Stimulated activated CD4-positive, alpha-beta T cell treated with anti-CD3 and anti-CD28 coated beads, Interleukin-15, amount 100 ng/mL, for 48 hours (primary cell): ENCODE measurements at places on chromosomes 1 and 21.

DNA sequence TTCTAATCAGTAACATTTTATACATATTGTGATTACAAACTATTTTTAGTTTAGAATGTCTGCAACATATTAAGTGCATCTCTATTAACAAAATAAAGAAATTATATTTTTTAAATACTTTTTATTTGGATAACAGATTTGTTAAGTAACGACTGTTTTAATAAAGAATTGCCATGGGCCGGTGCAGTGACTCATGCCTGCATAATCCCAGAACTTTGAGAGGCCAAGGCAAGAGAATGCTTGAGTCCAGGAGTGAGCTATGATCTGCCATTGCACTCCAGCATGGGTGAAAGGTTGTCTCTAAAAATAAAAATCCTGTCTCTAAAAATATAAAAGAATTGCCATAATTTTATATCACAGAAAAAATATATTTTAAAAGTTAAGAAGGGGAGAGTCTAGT lies 4.1 kb downstream of the LRRIQ3 start:
- DNase-seq = no peak

DNA sequence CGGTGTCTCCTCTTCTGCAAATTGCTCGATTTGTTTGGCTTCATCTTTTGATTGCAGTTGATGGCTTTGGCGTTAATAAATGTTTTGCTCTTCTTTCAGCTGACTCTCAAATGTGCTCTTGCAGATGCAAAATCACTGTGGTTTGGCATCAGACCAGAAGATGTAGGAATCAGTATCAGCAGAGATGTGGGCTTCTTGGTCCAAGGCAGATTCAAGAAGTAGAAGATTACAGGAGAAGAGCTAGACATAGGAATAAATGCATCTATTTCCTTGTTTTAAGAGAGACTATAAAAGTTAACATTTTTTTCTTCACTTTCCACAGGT lies 59.8 kb upstream of the BACH1 start:
- no peak for DNase-seq

GRCh38 chr1:38046884-38047602 lies 450 bp upstream of the POU3F1 start:
- peak; percentile 71 for DNase-seq

DNA sequence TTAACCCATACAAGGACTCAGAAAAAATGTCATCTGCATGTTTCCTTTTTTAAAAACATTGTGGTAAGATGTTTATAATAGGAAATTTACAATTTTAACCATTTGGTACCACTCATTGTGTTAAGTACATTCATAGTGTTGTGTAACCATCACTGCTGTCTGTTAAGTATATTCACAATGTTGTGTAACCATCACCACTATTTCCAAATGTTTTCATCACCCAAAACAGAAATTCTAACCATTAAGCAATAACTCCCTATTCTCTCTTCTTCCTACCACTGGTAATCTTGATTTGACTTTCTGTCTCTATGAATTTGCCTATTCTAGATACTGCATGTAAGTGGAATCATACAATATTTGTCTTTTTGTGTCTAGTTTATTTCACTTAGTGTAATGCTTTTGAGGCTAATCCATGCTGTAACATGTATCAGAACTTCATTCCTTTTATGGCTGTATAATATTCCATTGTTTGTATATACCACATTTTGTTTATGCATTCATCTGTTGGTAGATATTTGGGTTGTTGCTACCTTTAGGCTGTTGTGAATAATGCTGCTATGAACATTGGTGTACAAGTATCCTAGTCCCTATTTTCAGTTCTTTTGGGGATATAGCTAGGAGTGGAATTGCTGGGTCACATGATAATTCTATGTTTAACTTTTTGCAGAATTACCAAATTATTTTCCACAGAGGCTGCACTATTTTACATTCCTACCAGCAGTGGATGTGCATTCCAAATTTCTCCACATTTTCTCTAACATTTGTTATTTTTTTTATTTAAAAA lies 14.1 kb downstream of the HIPK1 start:
- DNase-seq = no peak

DNA sequence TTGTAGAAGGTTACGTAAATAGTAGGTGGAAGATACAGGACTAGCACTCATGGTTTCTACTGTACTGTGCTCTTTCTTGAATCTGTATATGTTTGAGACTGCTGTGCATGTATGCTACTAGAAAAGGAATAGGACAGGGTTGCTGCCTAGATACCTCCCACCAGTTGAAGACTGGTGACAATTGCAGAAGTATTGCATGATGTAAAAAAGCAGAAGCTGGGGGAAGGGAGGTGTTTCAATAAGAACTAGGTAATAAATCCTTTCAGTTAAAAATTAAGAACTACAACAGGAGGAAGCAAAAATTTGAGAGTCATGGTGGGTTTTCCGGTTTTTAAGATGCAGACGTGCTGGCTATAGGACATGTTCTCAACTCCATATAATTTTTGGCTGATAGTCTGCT lies 88.1 kb downstream of the CCDC30 start:
- no peak for DNase-seq

DNA sequence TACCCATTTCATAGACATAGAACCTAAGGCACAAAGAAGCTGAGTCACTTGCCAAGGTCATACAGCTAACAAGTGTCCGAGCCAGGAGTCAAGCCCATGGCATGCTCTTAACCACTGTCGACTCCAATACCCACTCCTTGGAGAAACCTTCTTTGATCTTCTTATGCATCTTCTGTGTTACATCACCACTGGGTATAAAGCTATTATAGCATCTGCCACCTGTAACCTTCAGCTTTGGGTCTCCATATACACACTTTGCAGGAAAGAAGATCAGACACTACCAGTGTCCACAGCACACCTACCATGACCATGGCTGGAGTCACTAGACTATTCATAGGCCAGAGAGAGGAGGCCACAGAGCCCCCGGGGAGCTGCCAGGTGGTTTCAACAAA lies 29.1 kb downstream of the GPA33 start:
- no peak for DNase-seq

DNA sequence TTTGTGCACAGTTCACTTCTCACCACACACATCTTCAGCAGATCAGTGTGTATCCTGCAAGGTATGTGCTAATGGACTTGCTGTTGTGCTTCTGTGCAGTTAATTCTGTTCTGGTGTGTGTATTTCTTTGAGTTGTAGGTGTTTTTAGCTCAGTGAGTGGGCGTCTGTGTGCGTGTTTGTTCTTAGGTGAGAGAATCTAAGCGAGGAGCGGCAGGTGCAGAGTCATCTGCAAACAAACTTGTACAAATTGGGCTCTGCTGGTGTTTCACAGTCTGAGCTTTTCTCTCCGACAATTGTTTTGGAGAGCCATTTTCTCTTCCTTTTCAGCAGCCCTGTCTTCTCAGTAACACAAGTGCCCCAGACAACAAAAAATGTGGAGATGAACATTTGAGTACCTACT lies 43.6 kb downstream of the ACP6 start:
- DNase-seq = no peak

GRCh38 chr1:107514841-107515240 lies 374.0 kb downstream of the NTNG1 start:
- DNase-seq = no peak

DNA sequence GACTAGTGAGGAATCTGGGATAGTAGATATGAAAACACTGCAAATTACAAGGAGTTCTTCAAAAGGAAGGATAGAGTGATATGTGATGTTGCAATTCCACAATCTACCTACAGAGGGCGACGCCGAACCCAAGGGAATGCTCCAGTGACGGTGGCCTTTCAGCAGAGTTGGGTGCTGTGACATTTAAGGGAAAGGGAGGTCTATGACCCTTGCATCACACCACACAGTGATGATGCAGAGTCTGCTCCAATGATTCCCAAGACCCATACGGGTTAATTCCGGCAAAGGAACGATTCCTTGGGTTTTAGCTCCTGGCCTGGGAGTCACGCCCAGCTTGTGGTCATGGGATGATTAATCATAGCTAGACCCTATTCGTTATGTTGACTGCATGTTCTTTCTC lies 123.0 kb upstream of the IGSF21 start:
- no peak for DNase-seq

- no peak for DNase-seq
Observed at GRCh38 chr1:63868268-63868781, 94.5 kb downstream of the ROR1 start.

DNA sequence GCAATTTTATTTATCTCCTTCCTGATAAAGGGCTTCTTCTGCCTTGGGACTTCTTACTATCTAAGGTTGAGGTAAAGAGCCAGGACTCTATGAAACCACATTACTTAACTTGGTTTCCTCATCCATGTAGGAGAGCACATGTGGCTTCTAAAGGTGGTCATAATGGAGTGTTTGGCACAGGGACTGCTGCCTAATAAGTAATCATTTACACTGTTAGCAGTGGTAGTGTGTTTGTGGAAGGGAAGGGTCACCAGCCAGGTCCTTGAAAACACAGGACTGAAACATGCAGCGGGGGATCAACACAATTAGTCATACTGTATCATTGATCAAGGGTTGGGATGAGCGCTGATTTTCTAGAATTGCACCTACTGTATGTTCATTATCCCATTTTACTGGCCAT lies 59.6 kb downstream of the UCK2 start:
- DNase-seq = no peak

DNA sequence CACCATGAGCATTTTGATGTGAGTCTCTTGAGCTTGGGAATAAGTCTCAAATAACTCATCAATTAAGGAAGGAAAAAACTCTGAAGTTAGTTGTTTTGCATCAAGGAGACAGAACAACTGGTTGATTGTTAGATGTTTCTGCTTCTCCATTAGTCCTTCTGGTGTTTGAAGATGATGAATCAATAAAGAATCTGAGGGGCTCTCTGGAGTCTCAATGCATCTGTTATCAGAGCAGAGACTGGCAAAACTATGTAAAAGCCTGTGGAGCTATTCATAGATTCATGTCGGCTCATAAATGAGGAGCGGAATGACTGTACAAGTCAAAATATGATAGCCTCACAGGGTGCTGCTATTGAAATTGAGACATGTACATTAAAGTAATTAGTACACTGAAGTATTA lies 73.3 kb upstream of the ZC3H11B start:
- DNase-seq = no peak

DNA sequence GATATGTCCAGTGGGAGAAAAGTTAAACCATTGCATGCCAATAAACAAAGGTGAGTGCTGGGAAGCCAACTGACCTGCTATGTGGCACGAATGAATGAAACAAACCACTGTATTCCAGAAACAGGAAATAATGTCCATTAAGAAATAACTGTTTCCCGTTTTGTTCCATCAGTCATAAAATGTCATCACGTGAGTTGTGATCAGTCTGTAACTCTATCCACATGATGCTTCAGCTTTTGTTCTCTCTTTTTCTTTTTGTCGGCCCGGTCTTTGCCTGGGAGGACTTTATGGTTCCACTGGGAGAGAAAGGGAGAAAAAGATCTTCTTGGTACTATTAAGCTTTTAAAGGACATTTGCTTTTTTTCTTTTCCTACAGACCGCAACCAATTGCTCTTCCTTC lies 179.9 kb downstream of the TGFB2 start:
- no peak for DNase-seq

DNA sequence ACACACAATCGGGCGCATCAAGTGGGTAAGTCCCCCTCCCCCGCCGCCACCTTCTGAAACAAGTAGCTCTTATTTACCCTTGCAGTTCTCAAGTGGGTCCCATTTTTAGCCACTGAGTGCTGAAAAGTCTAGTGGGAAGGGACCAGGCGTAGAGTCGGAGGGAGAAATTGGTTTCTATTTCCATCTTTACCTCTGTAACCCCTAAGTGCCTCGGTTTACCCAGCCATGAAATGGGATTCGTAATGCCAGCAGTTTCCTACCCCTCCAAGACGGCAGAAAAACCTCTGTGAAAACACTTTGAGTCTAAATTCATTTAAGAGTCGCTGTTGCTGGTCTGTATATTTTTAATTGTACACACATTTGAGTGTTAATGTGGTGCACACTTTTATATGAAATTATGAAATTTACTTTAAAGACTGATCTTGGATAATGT lies 928 bp downstream of the TLCD4 start:
- no peak for DNase-seq

DNA sequence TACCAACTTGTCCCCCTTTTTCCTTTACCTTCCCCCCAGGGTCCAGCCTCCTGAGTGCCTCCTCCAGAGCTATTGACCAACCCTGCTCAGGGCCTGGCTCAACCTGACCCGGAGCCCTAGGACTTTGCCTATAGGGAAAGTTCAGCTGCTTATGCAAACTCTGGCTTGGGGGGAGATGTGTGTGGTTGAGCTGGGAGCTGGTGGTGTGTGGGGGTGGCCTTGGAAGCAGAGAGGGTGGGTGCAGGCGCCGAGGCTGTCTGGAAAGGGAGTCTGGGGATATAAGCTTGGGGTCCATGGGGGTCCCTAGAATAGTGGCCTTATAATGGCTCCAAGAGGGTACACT lies 14.1 kb downstream of the KCNQ4 start:
- DNase-seq = no peak

GRCh38 chr1:2336499-2336898 lies 54.9 kb downstream of the MORN1 start:
- DNase-seq = no peak

- no peak for DNase-seq
Observed at GRCh38 chr1:239387304-239388158, 1.2 kb downstream of the CHRM3 start.

GRCh38 chr1:84255582-84255981 lies 45.9 kb upstream of the SAMD13 start:
- DNase-seq = no peak

DNA sequence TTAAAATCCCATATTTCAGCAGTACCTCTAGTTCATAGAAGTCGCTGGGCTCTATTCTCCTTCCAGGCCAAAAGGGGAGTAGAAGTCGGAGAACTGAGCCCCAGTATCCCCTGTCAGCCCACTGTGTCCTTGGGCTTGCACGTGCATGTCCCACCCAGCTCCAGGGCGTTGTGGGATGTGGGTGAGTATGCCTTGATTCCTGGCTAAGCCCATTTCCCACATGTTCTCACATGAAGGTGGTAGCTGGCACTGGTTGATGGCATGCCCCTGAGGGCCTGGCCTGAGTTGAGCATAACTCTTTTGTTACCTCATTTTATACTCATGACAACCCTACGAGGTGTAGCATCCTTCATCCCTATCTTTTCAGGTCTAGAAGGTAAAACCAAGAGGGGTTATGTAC lies 8.0 kb downstream of the SLC6A17 start:
- no peak for DNase-seq
